ENCODE measurements at places on chromosomes 13 and 19. TPM values are rescaled to one million over a fixed set of nuclear protein-coding genes. Genes with fewer than 3 reads are reported as not detected.
A peak's percentile ranks its signal among the peaks of the same experiment; 100 is the strongest.

DNA sequence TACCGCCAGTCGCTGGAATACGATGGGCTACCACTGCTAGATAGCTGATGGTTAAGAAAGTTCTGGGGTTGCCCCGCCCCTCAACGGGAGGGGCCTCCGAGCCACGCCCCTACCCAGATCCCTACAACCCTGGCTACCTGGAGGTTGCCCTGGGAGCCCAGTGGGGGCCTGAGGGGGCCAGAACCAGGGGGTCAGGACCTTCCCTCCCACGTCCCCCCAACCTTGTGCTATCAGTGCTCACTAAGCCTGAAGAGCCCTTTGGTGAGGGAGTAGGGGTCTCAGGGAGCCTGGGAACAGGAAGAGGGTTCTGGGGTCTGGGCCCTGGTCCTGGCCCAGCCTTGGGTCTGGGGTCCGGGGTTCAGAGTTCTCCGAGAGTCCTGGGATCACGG lies 8.9 kb downstream of the OCEL1 start:
- H3K4me3 ChIP-seq, result peak overlapping the region; percentile 84
- no peaks in the 10 kb centered on the region for H3K36me3 ChIP-seq
- DNase-seq, result peak; percentile 83
- peak overlapping the region; percentile 79 for H3K27ac ChIP-seq
- peaks cover 10% of the 10 kb centered on the region for H3K4me1 ChIP-seq

DNA sequence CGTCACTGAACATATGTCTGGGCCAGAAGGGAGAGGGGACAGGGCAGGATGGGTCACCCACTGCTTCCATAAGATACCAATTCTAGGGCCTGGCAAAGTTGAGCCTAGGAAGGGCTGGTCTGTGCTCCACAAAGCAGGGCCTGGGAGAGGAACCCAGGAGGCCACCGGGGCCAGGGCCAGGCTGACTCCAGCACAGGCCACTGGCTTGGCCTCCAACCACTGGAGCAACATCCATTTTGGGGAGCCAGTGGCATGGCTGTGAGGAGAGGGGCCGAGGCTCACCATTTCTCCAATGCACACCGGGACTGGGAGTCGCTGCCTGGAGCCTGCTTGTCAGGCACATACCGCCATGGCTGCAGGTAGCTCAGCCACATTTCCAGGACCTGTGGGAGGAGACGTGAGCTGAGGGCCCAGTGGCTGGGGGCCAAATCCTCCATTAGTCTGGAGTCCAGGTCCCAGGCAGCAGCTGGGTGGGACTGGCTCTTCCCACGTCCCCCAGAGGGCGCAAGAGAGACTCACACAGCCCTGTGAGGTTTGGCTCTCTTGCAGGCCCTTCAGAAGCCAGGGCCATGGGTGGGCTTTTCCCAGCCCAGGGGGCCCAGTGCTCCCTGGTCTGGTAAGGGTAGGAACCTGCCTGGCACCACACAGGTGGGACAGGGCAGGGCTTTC lies 27.7 kb downstream of the TUBA3C start:
- DNase-seq, result peak; percentile 33
- H3K27ac ChIP-seq, result no peak overlapping the region
- H3K36me3 ChIP-seq, result no peaks in the 10 kb centered on the region
- H3K4me3 ChIP-seq, result no peak overlapping the region
- no peaks in the 10 kb centered on the region for H3K27me3 ChIP-seq

GRCh38 chr13:37198629-37199028 lies 93.2 kb upstream of the CSNK1A1L start:
- H3K4me3 ChIP-seq, result no peak overlapping the region
- no peak overlapping the region for H3K27ac ChIP-seq
- no peaks in the 10 kb centered on the region for H3K4me1 ChIP-seq
- H3K36me3 ChIP-seq, result no peaks in the 10 kb centered on the region

DNA sequence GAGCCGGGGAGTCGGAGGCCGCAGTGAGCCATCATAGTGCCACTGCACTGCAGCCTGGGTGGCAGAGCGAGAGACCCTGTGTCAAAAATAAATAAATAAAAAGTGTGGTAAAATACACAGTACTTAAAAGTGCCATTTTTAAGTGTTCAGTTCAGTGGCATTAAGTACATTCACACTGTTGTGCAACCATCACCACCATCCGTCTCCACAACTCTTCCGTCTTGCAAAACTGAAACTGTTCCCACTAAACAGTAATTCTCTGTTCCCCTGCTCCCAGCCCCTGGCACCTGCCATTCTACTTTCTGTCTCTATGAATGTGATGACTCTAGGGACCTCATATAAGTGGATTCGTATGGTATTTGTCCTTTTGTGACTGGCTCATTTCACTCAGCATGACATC lies 13.3 kb downstream of the SLC25A42 start:
- H3K27me3 ChIP-seq, result no peaks in the 10 kb centered on the region
- DNase-seq, result no peak
- H3K27ac ChIP-seq, result no peak overlapping the region
- peaks cover 6% of the 10 kb centered on the region for H3K4me1 ChIP-seq
- no peak overlapping the region for H3K4me3 ChIP-seq

DNA sequence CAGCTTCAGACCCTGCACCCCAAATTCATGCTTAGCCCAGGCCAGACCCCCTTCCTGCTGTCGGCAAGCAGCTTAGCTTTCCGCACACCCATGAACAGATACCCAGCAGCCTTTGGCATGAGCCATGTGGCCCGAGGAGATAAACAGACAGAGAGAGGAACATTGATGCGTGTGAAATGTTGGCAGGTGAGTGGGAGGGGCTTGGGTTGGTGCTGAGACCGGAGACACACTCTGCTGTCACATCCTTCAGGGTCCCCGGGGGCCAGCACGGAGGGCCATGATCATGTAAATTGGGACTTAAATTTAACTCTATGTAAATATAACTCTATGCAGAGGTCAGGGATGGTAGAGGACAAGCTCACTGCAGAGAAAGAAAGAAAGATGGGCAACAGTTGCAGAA lies 1.5 kb downstream of the CD22 start:
- H3K4me3 ChIP-seq, result no peak overlapping the region
- H3K4me1 ChIP-seq, result peaks cover 21% of the 10 kb centered on the region

MAST1 gene
- total RNA-seq, result 1.7 TPM

ZNF616 gene
- total RNA-seq, result 10.5 TPM

SIGLEC8 gene
- not detected for total RNA-seq
